MM.1S (cell line): ENCODE measurements at places on chromosomes 11 and 22.

DNA sequence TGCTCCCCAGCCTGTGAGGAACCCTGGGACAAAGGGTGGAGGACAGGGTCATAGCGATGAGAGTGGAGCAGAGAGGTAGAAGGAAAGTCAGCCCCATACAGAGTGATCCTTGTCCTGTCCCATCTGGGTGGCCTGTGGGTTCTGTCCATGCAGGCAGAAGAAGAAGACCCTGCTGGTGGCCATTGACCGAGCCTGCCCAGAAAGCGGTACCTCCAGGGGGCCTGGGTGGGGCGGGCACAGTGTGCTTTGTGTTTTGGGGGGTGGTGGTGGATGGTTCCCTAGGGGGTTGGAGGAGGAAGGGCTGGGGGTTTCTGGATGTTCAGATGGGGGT lies 7.9 kb downstream of the SIDT2 start:
- DNase-seq, result no peak

- peak; percentile 55 for DNase-seq
Observed at GRCh38 chr11:396948-397548, 3.0 kb downstream of the PKP3 start.

- DNase-seq, result no peak
Observed at GRCh38 chr22:31193092-31193491, 19.0 kb upstream of the LIMK2 start.

DNA sequence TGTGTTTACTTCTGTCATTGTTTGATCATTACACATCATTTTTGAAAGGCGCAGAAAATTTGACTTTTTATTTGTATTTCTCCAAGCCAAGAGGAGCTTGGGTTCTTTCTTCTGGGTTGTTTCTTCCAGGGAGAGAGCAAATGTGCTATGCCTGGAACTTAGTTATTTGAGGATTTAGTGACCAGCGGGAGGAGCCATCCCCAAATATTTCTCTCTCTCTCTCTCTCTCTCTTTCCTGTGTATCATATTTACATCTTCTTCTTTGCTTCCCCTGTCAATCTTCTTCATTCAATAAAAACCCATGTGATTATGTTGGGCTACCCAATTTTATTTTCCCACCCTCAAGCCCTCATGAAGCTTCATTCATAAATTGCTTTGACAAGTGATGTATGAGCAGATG lies 534.5 kb downstream of the LRRC4C start:
- no peak for DNase-seq

DNA sequence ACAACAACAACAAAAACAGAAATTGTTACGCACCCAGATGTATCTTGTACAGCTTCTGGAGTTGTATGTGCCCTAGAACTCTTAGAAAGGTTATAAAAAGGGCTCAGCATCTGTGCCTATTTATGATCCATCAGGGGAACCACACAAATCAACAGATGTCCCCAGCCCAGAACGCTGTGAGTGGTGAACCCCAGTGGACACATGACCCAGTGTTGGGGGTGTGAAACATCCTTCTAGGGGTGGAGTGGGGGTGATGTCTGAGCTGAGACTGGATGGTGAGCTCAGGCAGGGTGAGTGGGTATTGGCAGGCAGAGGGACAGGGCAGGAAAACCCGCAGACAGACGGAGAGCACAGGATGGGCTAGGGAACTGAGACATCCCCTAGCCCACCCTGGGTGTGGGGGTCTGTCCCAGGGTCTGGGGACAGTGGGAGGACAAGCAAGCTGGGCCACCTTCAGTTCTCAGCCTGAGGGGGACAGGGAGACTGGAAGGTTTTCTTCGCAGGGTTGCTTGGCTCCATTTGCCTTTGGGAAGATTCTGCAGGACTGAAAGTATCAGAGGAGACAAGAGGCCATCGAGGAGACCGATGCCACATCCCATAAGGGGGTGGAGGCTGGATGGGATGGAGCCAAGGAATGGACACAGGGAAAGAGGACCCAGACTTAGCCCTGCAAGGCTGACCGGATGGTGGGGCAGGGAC lies 5.8 kb upstream of the EMID1 start:
- DNase-seq, result no peak
